Stimulated activated CD4-positive, alpha-beta T cell treated with anti-CD3 and anti-CD28 coated beads, Interleukin-1b, Interleukin-23, amount 100 ng/mL, for 24 hours (primary cell): ENCODE measurements at places on chromosomes 16 and 17.

GRCh38 chr17:29571883-29572681, 3.6 kb downstream of the TP53I13 start:
- DNase-seq: no peak

GRCh38 chr17:10651927-10652326, 5.2 kb downstream of the MYH3 start:
- DNase-seq: no peak

DNA sequence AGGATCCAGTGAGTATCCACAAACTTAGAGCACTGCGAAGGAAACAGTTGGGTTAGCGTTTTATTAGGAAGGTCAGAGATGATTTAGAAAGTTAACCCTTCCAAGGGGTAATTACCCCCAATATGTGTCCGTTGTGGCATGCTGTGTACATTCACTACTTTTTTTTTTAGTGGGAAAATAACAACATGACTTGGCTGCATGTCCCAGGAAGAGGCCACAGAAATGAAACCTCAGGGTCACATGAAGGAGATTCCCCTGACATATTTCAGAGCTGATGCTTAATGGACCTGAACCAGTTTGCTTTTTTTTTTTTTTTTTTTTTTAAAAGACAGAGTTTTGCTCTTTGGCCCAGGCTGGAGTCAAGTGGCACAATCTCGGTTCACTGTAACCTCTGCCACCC, 167.5 kb downstream of the PRKCA start:
- no peak for DNase-seq

- no peak for DNase-seq
Observed at GRCh38 chr16:28869201-28869600, 5.6 kb downstream of the SH2B1 start.

GRCh38 chr17:12839042-12839441, 49.7 kb downstream of the ARHGAP44 start:
- no peak for DNase-seq

DNA sequence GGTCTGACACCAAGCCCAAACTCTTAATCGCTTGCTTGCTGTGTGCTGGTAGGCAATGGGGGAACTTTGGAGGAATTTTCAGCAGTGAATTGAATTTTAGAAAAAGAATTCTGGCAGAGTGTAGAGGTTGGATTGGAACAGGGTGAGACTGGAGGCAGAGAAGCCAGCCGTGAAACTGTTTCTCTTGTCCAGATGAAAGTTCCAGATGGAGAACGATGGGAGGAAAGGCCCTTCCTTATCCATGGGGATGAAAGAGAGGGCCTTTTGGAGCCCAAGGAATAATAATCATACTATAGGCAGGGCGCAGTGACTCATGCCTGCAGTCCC, 26.0 kb downstream of the NEUROD2 start:
- DNase-seq: no peak

DNA sequence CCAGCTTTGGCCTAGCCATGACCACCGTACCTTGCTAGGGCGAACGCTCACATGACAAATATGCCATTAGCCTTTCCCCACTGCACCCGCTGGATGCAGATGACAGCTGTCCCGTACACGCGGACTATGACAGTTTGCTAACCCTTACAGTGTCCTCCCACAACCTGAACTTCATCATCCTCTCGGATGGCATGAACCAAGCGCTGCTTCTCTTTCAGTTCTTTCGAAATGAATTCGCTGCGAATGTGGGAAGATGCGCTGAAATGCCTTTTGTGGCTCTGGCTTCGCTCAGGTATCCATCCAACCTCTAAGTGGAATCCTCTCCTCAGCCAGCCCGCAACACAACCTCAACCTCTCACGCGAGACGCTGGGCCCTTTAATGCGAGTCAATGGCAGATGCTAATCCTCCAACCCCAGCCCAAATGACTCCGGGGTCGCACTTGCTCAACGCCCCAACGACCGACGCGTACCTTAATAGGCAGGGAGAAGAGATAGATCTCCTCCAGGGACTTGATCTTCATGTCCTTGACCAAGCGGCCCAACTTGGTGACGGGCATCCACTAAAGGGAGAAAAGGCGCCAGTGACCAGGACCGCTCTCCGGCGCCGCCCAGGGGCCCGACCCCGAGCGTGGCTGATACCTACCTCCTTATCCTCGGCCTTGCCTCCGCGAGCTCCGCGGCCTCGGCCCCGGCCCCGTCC, 670 bp downstream of the RPS2 start:
- DNase-seq: no peak

DNA sequence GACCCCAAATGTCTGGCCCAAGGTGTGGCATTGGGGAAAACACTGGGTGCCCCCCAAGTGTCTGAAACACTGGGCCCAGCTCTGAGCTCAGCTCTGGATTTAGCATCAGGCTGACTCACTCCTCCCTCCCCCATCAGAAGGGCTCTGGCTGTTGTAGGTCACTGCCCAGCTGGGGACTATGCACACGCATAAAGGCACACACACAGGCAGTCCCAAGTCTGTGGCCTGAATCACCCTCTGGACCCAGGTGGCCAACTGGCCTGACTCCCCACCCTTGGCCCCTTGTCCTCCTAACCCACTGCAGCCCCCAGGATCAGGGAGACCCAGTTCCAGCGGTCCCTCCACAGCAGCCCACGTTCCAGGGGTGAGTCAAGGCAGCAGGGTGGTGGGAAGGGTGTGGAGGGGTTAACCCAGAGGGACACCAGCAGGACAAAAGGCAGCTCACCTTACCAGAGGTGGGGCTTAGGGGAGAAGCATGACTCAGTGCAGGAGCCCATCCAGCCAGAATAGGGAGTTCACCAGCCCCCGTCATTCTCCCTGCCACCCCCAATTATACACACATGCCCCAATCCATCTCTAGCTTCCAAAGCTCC, 47.0 kb downstream of the MYO18A start:
- no peak for DNase-seq

DNA sequence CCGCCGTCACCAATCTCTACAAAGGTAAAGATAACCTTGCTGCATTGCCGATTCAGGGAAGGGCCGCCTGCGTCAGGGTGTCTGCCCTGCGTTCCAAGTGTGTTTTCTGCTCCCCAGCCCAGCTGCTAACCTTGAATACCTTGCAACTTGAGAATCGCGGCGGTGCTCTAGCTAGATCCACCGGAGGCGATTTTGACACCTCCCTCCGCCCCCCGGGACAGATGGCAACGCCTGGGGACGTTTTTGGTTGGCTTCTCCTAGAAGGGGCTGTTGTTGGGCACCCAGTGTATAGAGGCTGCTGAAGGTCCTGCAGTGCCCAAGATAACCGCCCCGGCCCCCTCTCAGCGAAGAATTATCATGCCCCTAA, 1.5 kb downstream of the HAPSTR1 start:
- peak; percentile 7 for DNase-seq

- no peak for DNase-seq
Observed at GRCh38 chr16:30335598-30336474, 19.3 kb downstream of the CD2BP2 start.

GRCh38 chr16:85458968-85459367, 154.2 kb upstream of the GSE1 start:
- DNase-seq: no peak

DNA sequence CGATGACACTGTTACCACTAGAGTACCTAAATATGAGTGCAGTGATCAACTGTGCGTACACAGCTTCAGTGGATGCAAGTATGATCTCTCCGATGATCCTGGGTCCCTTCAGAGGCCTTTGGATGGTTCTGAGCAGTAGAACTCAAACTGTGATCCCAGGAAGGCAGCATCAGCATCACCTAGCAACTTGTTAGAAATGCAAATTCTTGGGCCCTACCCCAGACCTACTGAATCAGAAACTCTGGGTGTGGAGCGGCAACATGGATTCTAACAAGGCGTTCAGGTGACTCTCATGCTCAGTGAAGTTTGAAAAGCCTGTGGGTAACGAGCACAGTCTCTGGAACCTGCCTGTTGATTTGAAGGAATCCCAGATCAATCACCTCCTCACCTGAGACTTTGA, 25.4 kb downstream of the TOX3 start:
- DNase-seq: no peak

- no peak for DNase-seq
Observed at GRCh38 chr17:65389426-65389825, 172.0 kb downstream of the AXIN2 start.
